ENCODE measurements at places on chromosomes 3 and 15.

- no peak for DNase-seq
These were observed 92.8 kb downstream of the GOLIM4 start for GRCh38 chr3:168002786-168003368.

GRCh38 chr3:51975852-51976549, 1.1 kb downstream of the ABHD14A start:
- DNase-seq: no peak

DNA sequence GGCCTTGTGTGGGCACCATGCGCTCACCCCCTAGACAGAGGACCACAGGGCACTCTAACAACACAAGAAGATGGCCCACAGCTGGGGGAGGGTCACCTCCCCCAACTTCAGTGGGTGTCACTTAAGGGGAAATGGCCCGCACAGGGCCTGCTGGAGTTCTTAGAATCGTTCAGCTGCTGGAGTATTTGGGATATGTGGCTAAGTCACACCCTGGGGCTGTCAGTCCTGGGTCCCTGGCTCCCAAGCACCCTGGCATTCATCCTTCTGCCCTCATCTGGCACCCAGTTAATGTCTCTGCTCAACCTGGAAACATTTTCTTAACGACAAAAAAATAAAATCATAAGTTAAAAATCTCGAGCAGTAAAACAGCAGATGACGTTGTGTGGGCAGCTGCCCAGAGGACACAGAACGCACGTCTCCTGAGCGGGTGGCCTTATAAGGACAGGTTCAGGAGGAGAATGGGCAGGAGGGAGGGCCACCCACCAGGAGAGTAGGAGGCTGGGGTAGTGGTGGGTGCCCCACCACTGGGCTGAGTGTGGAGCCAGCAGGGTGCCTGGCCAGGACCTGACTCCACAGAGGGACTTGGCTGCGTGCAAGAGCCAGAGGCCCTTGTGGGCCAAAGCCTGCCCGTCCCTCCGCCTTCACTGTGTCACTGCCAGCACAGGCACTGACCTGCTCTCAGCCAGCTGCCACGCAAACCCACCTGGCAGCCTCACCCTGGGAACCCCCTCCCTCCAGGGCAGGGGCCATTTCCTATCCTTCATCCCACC, 11.5 kb downstream of the KBTBD13 start:
- no peak for DNase-seq

DNA sequence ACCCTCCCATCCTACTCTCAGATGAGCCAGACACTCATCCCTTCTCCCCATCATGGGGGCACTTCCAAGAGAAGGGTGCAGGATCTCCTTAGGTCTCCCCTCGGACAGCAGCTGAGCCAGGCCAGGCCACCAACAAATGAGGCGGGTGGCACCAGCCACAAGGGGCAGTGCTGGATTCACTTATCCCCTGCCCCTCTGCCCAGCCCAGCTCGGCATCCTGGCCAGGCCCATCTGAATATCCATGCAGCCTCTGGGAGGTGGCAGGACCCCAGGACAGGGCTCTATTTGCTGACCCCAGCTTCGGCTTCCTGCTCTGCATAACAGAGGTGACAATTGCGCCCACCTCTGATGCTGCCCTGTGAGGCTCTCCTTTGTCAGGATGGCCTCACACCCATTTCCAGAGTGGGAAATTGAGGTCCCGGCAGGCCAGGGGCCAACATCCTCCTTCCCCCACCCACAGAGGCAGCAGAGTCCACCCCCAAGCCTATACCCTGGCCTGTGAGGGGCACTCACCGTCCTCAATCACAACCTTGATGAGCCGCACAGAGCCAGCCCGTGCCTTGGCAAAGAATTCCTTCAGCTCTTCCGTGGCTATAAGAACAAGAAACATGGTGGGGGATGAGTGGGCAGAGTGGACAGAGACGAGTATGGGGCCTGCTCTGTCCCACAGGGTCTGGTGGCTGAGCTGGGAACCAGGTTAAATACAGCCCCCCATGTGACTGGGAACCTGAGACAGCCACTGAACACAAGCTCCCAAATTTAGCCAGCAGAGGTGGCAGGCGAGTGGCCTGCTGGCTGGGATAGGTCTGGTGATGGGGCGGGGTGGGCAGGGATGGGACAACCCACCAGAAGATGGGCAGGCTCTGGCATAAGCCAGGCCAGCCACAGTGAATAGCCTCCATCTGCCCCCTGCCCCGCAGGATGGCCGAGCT, 4.2 kb downstream of the TWF2 start:
- DNase-seq: no peak

- no peak for DNase-seq
These were observed 57.9 kb downstream of the ARHGAP31 start for GRCh38 chr3:119352034-119352609.

DNA sequence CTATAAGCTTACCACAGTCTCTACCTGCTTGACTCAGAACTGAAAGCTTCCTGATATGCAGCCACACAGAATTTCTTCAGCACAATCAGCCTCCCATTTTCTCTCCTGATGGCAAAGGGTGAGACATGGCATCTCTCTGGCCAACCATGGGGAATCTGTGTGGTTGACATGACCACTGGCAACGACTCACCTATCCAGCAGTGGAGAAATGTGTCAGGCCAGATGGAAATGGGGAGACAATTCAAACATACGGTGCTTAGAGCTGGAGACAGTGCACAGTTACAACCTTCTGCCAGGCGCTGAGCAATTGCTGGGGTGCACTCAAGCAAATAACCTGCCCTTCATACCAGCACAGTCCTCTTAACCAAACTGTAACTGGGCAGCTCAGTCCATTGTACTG, 3.6 kb downstream of the ZNF385D start:
- no peak for DNase-seq

DNA sequence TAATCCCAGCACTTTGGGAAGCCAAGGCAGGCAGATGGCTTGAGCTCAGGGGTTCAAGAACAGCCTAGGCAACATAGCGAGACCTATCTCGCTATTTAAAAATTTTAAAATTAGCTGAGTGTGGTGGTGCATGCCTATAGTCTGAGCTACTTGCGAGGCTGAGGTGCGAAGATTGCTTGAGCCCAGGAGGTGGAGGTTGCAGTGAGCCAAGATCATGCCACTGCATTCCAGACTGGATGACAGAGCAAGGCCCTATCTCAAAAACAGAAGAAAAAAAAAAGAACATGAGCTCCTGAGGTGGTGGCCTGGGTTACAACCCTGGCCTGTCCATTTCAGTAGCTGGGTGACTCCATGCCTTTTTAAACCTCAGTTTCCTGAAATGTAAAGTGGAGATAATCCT, 7.2 kb downstream of the DNASE1L3 start:
- DNase-seq: no peak

GRCh38 chr3:188559072-188559429, 405.1 kb downstream of the LPP start:
- DNase-seq: no peak

DNA sequence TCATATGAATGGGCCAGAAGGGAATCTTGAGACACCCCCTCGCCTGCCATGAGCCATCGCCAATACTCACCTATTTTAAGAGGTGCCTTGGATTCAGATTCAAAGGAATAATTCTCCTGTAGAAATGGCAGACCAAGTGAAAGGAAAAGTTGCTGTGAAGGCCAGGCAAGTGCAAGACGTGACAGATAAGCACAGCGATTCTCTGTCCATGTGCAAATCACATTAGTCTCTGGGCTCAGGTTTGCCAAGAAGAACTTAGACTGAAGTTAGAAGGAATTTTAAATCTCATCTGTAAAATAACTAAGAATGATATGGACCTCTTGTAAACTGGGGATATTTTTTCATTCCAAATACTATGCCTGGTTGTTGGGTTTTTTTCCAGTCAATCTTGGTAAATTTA, 173.6 kb downstream of the UACA start:
- DNase-seq: no peak

DNA sequence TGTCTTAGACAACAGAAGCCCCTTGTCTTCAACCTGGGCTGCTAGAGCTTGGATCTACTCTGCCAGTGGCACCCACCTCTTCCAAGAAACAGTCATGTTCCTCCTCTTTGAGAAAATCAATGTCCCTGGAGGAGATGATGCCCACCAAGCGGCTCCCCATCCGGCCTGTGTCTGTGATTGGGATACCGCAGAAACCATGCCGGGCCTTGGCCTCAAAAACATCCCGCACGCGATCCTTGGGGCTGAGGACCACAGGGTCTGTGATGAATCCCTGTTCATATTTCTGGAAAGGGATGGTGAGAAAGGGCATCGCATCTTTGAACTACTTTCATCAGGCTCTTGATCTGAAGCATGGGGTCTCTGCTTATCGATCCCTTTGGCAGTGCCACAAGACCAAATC, 1.6 kb downstream of the IMPDH2 start:
- DNase-seq: no peak

- no peak for DNase-seq
These were observed 59.7 kb downstream of the RLBP1 start for GRCh38 chr15:89161666-89162065.

DNA sequence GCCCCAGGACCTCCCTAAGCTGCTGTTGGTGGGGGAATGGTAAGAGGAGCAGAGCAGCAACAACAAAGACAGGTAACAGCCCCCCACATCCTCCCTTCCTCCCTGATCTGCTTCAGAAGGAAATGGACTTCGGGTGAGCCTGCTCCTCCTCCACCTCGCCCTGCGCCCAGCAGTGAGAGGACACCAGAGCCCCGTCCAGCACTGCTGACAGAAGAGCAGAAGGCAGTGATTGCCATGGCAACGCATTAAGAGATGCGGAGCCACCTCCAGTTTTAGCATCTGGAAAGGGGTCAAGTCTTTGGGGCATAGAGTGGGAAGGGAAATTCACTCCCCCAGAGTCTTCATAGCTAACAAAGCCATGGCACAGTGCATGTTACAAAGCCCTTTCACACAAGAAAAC, 77.6 kb upstream of the HRH1 start:
- DNase-seq: no peak

DNA sequence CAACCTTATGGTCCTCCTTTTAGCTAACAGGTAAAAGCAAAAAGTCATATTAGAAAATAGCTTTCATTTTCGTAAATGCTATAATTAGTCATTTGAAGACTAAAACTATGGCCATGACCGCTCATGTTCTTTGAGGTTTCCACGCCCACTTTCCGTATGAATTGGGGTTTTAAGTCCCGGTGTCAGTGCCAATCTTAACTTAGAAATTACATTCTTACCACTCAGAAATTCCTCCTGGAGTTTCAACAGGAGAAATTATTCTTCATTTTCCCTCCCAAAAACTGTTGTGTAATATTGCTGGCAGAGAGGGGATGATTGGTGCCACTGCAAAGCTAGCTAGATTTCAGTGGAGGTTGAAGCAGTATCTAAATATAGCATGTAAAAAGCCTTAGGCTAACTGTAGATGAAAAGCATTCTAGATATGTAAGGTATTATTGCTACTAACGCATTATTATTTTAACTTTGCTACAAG, 71.0 kb upstream of the MDFIC2 start:
- DNase-seq: no peak

GRCh38 chr15:57589281-57589680, 2.4 kb upstream of the MYZAP start:
- DNase-seq: no peak

GRCh38 chr3:26522919-26523318, 99.7 kb upstream of the LRRC3B start:
- DNase-seq: no peak

DNA sequence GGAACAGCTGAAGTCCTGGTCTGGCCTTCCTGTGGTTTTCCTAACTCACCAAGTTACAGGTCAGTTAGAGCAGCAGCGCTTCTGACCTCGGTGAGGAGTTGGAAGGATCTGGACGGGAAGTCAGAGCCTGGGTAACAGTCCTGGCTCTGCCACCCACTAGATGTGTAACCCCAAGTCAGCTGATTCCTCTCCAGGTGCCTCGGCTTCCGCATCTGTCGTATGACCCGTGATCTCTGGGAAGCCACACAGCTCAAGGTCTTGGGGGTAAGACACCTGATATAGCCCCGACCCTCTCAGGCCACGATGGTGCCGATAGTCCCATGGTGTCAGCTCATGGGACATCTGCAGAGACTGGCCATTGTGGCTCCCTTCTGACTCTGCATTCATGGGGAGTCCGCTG, 8.3 kb upstream of the PIGZ start:
- DNase-seq: no peak

GRCh38 chr15:67133026-67133425, 67.6 kb downstream of the SMAD3 start:
- no peak for DNase-seq

DNA sequence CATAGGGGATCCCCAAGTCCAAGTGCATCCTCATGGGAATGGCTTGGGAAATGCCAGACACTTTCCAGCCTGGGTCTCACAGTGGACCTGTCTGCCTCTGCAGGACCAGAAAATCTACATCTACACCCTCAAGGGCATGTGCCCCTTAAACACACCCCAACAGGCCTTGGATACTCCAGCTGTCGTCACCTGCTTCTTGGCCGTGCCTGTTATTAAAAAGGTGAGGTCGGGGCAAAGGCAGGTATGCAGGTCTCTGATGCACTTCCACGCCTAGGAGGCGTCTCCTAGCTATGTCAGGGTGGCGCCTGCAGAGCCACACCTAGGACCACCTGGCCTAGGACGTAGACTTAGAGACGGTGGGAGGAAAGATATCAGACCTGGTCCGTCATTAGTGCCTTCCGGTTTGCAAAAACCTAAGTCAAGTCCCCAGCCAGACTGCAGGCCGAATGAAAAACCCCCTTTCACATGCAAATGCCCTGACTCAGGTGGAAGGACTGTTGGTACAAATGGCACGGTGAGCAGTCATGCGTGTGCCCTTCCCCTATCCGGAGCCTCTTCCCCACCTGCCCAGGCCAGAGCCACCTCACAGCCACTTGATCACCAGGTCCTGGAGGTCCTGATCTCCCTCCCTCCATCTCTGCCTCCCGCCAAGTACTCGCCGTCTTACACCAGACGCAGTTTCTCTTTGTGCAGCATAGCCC, 143.5 kb downstream of the LRRK1 start:
- no peak for DNase-seq

DNA sequence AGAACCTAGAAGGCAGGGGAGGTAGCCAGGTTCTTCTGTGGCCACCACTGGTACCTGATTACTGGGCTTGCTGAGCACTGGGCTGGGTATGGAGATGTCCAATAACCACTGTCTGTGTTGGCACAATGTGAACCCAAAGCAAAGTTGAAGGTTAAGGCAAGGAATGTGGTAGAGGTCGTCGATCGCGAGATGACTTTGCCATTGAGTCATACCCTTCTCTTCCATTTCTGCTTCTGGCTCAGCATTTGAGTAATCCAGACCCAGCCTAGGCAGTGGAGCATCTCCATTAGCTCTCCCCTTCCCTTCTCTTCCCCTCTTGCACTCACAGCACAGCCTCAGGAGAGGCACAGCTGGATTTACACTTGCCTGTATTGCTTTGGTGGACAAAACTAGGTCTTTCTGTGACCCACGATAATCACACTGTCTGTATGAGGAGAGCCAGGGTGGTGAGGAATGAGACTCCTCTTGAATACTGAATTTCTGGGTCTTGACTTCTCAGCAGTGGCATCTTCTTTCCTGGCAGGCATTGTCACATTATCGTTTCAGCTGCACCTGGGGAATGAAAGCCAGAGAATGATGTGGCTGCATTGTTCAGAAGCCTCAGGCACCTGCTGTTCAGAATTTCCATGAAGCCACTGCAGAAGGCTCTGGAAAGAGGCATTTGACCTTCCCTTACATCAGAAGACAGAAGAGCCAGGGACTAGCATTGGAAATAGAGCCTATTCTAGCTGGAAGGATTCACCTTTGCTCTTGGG, 272.6 kb downstream of the PDCD6IP start:
- no peak for DNase-seq

Measured in neuronal stem cell (in vitro differentiated cells).